ENCODE measurements at places on chromosomes 2 and 18.

DNA sequence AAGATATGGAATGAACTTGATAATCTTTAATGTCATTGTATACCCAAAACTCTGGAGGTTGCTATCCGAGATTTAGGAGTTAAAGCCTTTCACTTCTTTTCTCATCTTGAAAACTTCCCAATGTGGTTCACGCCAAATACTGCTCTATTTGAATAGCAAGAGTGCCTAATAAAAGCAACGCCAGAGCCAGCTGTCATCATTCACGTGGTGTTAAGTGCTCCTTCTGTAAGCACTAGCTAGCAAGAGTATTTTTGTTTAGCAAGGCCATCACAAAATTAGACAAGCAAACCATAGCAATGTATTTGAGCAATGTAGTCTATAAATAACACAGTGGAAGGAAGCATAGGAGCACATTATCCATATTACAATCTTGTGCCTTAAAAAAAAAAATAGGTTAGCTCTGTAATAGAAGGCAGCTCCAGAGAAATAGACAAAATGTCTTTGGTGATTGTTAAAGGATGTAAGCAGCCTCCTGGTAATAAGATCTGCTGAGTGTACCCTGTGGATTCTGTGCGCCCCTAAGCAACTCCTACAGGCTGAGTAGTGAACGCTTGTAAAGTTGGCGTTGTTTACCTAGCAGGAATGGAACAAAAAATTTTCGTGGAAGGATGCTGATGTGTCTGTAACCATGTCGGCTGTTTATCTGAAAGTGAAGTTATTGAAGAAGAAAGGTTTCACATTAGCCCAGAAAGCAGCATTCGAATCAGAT is 518.0 kb downstream of the CNTNAP5 start:
- DNase-seq, result no peak

DNA sequence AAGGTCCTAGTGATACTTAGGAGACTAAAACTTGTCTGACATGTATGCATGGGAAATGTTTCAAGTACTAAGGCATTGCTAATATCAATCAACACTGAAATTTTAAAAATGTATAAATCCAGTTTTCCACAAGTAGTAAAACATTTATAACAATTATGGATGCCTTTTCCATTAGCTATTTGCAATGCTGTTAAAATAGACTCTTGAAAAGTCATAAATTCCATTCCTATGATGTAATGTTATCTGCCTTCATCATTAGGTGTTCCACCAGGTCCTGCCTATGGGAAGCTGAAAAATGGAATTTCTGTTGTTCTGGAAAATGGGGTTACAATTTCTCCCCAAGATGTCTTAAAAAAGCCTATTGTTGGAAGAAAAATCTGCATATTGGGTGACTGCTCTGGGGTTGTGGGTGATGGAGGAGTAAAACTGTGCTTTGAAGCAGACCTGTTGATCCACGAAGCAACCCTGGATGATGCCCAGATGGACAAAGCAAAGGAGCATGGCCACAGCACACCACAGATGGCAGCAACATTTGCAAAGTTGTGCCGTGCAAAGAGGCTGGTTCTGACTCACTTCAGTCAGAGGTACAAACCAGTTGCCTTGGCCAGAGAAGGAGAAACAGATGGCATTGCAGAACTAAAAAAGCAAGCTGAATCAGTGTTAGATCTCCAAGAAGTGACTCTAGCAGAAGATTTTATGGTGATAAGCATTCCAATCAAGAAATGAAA is 18.7 kb downstream of the ELAC1 start:
- no peak for DNase-seq

GRCh38 chr2:203625701-203626100 is 80.7 kb upstream of the CD28 start:
- peak; percentile 16 for DNase-seq

DNA sequence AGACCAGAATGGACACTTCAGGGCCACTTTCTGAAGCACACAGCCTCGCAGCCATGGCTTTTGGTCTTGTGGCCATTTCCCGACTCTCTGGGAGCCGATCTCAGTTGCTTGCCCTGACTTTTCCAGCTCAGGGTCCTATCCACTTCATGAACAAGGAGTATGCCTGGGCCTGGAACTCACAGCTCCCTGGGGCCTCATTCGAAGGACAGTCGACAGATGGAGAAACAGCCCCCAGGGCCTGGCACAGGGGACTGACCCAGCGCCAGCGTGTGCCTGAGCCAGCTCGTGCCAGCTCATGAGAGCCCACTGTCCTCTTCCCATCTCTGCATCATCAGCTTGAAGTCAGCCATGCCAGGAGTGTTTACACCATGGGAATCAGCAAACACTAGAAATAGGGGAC is 134.6 kb upstream of the GPC1 start:
- no peak for DNase-seq

- DNase-seq, result no peak
Observed at GRCh38 chr18:31954349-31954748, 11.4 kb upstream of the TRAPPC8 start.

DNA sequence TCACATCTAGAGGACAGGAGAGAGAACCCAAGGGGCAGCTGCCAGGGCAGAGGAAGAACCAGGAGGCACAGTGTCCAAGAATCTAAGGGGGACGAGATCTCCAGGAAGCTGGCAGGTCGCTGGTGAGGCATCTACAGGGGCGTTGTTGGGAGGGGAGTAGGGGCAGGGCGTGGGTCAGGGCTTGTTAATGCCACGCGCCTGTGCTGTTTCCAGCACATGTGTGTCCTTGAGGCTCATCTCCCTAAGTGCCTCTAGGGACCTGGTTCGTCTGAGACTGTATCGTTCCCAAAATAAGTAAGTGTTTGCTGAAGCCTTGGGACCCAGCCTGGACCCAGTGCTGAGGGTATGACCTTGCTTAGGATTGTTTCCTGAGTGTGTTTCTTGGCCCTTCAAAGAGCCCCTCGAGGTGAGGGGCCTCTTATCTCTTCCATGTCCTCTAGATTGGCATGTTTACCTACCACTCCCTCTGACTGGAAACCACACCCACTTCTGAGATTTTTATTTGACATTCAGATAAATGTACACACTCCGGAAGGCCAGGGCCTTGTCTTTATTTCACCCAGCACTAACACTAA is 22.2 kb downstream of the HK2 start:
- DNase-seq, result no peak

- DNase-seq, result no peak
Observed at GRCh38 chr18:63765837-63766236, 9.4 kb upstream of the SERPINB7 start.

- no peak for DNase-seq
Observed at GRCh38 chr2:204004912-204005311, 68.3 kb downstream of the ICOS start.

GRCh38 chr18:11951390-11951851 is 29.9 kb upstream of the IMPA2 start:
- DNase-seq, result no peak

- no peak for DNase-seq
Observed at GRCh38 chr2:44994377-44994776, 14.9 kb downstream of the SIX2 start.

- DNase-seq, result no peak
Observed at GRCh38 chr18:2508678-2509077, 62.6 kb downstream of the METTL4 start.

DNA sequence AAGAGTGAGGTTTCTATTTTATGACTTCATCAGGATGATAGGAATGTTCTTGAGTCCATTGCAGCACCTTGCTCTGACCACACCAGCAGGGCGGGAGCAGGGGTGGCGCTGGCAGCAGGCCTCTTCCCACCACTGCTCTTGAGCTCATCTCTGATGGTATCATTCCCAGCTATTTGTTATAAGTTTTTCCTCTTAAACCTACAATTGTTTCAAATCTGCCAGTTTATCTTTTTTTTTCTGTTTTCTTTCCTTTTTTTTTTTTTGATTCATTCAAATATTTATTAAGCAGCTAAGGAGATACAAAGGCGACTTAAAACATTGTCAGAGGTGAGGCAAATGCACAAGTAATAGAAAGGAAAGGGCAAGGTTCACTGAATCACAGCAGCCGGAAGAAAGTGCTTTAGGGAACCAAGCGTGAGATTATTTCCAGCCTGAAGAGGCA is 28.7 kb downstream of the NIFK start:
- no peak for DNase-seq

- no peak for DNase-seq
Observed at GRCh38 chr18:48893061-48893607, 57.6 kb downstream of the SMAD7 start.

- no peak for DNase-seq
Observed at GRCh38 chr18:76771192-76771799, 51.1 kb upstream of the ZNF236 start.

DNA sequence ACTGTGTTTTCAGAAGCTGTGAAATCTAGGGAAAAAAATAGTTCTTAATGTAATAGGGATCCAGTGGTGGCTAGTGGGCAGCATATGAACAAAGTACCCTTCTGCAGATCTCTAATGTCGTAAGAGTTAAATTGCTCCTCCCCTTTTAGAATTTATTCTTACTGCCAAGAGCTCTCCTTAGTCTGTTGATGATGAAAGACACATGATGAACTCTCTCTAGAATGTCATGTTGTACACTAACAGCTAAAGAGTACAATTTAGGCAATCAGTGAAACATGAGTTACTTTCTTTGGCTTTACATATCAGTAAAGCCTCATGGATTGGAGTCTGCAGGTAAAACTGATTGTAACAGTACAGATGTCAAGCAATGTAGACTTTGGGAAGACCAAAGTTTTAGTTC is 84.2 kb downstream of the SLC39A10 start:
- DNase-seq, result no peak

DNA sequence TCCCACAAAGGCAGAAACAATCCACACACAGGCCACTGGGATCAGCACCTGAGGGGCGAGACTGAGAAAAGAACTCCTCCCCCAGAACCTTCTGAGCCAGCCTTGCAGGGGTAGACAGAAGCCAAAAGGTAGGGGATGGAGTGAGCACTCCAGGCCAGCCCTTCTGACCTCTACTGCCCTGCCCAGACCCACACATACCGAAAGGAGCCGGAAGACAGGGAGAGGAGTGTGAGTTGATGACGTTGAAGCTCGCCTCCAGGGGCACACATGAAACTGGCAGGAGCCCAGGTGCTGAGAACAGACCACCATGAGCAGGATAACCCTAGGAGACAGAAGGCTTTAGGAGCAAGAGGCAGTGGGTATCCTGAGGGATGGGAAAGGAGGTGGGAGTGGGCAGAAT is 1.8 kb downstream of the SLC23A3 start:
- peak; percentile 30 for DNase-seq

- DNase-seq, result no peak
Observed at GRCh38 chr2:69305712-69306392, 81.2 kb downstream of the GFPT1 start.

DNA sequence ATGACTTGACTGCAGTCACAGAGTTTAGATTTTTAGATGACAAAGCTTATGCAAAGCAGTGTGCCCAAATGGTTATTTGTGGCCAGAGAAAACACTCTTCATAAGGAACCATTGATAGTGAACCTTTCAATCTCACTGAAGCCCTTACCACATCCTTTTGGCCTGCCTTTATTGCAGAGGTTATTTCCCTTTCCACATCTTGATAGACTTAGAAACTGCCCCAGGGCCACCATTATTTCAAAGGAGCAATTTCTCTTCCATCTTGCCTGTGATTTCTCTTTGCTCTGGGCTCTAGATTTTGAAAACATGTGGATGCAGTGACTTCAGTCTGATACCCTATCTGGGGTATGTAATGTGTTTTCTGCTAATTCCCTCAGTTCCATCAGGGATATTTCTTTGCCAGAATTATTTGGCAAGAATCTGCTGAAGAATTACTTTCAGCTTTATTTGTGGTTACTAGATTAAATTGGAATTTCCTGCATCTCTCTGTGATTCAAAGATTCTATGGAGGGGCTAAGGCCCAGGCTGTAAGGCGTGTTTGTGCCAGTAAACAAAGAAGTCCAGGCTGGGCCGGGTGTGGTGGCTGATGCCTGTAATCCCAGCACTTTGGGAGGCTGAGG is 51.0 kb downstream of the MOGAT1 start:
- DNase-seq, result no peak

GRCh38 chr18:36629138-36629530 is 199.7 kb downstream of the TPGS2 start:
- DNase-seq, result no peak

DNA sequence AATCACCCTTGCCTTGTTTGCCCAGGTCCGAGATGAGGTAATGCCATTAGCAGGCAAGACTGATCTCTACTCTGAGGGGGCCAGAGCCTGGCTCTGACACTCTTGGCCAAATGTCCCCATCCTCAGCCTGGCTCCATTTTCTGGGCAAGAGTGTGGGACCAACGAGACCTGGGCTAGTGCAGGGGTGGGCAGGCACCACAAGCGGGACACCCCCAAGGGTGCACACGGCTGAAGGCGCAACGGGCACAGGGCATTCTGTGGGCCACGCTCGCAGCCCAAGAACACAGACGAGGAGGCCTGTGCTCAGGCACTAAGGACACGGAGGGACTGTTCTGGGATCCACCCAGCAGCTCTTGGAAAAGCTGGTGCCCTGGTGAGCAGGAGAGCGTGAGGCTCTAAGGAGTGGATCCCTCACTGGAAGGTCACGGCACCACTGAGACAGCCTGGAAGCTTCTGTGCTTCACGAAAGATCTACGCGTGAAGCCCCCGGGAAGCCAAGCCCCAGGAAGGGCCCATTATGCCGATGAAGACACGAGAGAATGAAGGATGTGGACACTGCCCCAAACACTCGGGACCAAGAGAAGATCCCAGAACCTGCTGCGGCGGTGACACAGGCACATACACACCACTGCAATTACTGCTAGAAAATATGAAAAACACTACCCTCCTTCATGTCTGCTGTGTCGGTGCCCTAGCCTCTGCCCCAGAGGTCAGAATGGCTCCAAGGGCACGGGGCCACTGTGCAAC is 138.2 kb downstream of the HDAC4 start:
- DNase-seq, result no peak

DNA sequence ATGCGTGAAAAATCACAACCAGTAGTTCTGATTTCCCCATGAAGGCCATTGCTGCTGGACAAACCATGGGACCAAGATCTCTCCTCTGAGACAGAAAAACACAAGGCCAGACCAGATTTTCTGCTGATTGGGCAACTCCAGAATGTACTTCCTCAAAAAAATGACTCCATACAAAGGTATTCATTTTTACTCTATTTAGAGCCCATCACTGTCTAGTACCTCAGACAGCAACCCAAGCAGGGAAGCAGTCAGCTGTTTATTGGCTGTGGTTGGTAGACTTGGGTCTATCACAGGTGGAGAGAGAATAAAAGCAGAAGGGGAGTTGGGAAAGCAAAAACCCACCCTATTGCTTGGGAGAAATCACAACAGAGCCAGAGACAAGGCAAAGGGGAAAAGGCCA is 219.9 kb downstream of the PIK3C3 start:
- peak; percentile 43 for DNase-seq

GRCh38 chr2:25274868-25275574 is 66.7 kb downstream of the DNMT3A start:
- no peak for DNase-seq

- no peak for DNase-seq
Observed at GRCh38 chr18:55672574-55673361, 84.8 kb upstream of the TCF4 start.

GRCh38 chr18:62165583-62165982 is 21.3 kb downstream of the PIGN start:
- DNase-seq, result no peak
